Skeletal muscle cell (primary cell): ENCODE measurements at places on chromosomes 7 and 10.
A peak's percentile ranks its signal among the peaks of the same experiment; 100 is the strongest.

DNA sequence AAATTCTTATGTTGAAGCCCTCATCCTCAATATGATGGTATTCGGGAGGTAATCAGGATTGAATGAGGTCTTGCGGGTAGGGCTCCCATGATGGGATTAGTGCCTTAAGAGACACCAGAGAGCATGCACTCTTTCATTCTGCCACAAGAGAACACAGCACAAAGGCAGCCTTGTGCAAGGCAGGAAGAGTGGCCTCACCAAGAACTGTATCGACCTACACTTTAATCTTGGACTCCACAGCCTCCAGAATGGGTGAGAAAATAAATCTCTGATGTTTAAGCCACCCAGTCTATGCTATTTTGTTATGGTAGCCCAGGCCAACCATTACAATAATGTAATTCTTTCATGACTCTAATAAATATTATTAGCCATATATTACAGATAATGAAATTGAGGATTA, 8.4 kb downstream of the SEM1 start:
- no peak for DNase-seq

DNA sequence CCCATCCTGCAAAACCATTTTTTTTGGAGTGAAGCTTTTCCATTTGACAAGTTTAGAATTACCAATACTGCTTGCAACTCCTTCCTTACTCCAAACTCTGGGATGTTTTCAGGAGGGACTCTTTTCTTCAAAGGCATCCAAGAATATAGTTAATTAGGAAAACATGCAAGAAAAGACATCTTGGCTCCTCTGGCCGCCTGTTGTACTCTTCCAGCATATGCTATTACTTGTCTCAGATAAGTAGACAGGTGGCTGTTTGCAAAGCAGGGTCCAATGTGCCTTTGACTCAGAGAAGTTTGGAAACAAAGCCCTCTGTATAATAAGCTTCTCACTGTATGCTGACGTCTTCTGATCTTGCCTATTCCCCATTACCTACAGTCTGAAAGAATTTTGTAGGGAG, 746.5 kb downstream of the AUTS2 start:
- no peak for DNase-seq

DNA sequence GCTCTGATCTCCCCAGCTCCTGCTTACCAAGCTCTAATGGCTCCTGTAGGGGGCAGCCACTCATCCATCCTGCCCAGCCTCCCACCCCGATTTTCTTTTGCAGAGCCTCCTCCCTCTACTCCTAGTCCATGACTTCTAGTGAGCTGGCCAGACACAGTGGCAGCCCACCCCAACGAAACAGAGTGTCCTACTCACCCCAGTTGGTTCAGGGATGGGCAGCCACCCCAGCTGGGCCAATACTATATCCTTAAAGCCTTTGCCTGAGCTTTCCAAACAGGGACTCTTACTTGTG, 77.1 kb downstream of the GRID1 start:
- DNase-seq = no peak

- DNase-seq = peak; percentile 15
These were observed 307.3 kb downstream of the CAMK1D start for GRCh38 chr10:12656518-12657142.

GRCh38 chr7:134799377-134799776, 19.9 kb downstream of the CALD1 start:
- no peak for DNase-seq

DNA sequence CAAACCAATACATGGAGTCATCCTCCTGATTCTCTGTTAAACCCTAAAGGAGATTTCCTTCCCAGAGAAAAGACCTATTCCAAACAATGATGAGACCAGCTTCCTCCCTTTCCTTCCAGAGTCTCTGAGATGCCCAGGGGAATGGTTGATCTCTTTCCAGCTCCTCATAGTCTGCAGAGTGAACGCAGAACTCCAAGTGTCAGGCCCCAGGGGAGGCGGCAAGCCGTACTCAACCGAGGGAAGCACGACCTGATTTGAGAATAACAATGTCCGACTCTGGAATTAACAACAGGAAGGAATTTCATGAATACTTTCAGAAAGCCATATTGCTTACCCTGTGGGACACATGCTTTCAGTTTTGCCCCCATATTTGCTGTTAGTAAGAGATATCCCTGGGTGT, 241.7 kb upstream of the GLI3 start:
- DNase-seq = no peak

GRCh38 chr7:74289018-74289658, at the start of gene CLIP2:
Gene CLIP2 (plus strand): TSS chr7:74289407. CDS start chr7:74317547, 28,140 bp downstream.
- DNase-seq = no peak

GRCh38 chr7:3206101-3206500, 95.0 kb upstream of the SDK1 start:
- DNase-seq = no peak

DNA sequence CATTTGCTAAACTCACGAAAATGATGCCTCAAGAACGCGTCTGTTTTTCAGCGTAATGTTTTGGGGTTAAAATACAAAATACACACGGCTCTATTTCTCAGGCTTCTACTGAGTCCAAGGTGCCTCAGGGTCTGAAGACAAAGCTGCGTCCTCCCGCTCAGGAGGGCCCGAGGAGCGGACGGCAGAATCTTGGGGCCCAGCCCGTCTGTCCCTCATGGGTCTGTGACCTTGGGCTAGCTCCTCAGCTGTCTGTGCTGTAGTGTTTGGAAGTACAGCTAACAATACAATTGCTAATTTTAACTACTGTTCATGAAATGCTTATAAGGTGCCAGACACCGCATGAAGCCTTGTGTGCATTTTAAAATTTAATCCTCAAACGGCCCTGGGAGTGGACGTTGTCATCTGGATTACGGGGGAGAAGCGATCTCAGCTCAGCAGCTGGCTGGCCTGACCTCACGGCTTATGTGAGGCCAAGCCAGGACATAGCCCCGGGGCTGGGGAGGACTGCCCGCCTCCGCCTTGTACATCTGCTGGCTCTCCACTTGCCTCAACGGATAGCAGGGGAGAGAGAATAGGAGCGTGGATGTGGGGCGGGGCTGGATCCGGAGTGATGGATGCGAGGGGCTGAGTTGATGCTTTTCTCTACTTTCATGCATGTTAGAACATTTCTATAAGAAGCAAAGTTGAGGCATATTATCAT, 357.4 kb downstream of the GLRX3 start:
- DNase-seq = no peak

DNA sequence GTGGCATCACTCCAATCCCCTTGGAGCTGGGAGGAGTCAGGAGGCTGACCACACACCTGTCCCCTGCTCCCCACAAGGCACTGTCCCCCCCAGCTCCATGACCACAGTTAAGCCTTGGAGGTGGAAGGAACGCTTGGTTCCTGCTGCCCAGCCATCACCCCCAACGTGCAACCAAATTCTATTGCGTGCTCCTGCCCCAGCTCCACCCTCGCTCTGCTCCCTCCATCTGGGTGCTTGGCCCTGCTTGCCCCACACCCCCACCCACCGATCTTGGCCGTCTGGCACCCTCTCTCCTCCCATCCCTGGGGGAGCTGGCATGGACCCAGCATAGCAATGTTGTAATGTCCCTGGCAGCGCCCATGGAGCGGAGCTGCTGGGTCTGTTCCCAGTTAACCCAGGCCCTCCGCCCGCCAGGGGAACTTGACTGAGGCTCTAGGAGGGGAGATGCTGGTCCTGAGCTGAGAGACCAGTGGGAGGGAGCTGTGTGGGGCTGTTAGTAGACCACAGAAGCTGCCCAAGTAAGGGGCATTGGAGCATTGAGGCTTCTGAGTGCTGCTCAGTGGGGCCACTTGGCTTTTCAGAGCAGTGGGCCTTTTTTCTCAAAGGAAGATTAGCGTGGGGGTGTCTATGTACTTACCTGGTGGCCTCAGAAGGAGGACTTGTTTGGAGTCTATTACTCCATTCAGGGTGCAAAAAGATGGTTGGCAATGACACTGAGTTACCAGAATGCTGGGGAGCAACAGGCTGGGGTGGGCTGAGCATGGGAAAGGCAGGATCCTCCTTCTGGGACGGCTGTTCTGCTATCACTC, 1.1 kb downstream of the EPHB6 start:
- no peak for DNase-seq

DNA sequence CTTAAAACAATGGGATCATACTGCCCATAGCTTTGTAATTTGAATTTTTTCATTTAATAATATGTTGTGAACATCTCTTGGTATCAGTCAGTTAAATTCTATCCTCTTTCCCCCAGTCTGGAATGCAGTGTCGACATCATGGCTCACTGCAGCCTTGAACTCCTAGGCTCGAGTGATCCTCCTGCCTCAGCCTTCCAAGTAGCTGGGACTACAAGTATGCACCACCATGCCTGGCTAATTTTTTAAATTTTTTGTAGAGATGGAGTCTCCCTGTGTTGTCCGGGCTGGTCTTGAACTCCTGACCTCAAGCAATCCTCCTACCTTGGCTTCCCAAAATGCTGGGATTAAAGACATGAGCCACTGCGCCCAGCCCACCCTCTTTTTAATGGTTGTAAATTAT, 34.6 kb downstream of the MPLKIP start:
- DNase-seq = no peak

DNA sequence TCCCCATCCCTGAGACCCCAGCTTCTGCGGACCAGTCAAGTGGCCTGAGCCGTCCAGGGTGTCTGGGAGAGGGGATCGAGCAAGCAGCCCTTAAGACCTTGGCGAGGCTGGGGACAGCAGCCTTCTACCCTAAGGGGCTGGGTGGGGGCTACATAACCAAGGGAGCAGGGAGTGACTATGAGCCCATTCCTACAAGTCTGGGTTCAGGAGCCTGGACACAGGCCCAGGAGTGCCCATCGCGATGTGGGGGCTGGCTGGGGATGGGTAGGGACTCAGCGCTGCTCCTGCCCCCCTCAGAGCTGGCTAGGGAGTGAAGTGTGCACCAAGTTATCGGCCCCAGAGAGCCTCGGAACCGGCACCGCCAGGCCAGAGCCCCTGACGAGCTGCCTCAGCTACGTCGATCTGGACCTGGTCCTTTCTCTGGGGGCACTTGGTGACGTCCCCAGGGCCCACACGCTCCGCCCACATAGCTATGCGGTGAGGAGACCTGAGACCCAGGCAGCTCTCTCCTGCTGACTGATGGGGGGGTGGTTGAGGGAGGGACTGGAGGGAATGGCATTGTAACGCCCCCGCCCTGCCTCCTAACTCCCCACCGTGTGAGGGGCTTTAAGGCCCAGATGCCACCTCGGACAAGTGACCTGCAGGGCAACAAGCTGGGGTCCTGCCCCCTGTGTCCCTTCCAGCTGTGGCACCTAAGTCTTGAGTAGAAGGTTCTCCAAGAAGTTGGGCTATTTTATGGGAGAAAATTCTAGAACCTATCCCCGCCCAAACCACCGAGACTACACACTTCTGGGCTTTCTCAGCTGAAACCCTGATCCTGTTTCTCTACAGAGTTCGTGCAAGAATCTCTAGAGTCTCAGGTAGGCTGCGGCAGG, 2.5 kb downstream of the SAP25 start:
- no peak for DNase-seq

- DNase-seq = no peak
These were observed 119.8 kb downstream of the FAM107B start for GRCh38 chr10:14654821-14655382.

DNA sequence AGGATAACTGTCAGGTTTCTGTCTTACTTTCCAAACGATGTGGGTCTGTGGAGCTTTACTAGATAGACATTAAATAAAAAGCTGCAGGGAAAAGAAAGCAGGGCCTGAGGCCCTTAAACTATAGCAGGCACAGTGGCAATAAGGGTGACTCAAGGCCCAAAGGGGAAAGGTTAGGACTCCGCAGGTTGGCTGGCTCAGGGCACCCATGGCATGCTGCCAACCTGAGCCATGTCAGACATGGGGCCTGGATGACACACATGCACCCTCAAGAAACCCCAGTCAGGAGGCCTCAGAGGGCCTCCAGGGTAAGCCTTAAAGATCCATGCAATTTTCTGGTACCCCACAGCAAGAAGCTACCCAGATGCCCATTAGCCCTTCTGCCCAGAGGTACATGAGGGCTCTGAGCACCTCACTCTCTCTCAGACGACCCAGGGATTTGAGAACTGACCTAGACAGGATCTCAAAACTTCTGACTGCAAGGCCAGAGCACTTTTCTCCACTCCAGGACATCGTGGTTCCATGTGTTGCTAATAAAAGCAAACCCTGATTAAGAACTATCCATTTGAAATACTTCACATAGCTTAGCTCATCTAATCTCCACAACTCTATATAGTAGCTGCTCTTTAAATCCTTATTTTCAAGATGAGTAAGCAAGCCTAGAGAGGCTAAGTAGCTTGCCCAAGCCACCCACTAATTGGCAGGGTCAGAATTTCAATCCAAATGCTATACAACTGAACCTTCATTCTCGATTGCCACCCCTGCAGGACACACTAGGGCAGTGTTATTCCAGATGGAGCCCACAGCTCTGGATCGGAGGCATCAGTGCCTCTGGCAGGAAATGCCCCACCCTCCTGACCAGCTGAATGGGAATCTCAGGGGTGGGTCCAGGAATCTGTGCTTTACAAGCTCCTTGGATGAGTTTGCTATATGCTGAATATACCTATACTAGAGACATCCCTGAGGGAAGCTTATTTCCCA, 132.5 kb upstream of the EFCAB10 start:
- DNase-seq = no peak

DNA sequence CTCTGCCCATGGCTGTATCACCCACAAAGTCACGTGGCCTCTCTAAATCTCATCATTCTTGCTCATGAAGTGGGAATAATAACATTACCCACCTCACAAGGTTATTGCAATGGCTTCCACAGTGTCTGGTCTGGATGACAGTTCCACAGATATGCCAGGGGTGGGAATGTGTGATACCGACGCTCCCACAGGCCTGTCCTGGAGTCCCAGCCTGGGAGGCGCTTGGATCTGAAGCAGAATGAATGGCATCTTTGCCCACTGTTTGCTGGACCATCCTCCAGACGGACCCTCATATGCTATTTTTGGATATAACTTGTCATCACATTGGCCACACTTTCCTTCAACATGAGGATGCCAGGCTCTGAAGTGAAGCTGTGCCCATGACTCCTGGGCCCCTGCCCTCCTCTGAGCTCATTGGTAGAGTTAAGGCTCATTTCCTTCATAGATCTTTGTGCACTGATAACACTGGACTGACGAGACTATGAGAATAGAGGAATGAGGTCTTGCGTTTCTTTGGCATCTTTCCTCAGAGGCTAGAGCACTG, 279.8 kb upstream of the ZNF32 start:
- no peak for DNase-seq

- DNase-seq = no peak
These were observed 94.1 kb downstream of the BMPR1A start for GRCh38 chr10:86850481-86850880.

DNA sequence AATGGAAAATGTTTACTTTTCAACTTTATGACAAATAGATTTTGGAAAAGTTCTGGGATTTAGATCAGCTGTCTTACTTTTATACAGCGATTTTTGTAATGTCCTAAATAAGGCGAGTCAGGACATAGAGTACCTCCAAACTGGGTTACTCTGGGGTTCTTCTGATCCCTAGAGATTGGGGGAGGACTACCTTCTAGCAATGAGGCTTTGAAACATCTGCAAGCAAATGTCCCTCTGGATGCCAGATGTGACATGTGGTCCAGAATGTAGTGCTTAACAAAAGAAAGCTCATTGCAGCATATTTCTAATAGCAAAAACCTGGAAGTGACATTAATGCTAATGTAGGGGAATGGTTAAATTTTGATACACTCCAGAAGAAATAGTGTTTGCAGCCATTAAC, 36.1 kb downstream of the ABRAXAS2 start:
- no peak for DNase-seq
